ENCODE measurements at places on chromosomes 3 and 15. TPM values are rescaled to one million over a fixed set of nuclear protein-coding genes. Genes with fewer than 3 reads are reported as not detected.

Gene TMEM207
- total RNA-seq: not detected

Gene HDC
- 1.7 TPM for total RNA-seq

Gene PLA2G4D
- 0.21 TPM for total RNA-seq

Gene RARRES1
- 1.3 TPM for total RNA-seq
